Inflammatory macrophage treated with lipopolysaccharide for 1 hour (primary cell): ENCODE measurements at places on chromosomes 12 and 14.
A peak's percentile ranks its signal among the peaks of the same experiment; 100 is the strongest.

DNA sequence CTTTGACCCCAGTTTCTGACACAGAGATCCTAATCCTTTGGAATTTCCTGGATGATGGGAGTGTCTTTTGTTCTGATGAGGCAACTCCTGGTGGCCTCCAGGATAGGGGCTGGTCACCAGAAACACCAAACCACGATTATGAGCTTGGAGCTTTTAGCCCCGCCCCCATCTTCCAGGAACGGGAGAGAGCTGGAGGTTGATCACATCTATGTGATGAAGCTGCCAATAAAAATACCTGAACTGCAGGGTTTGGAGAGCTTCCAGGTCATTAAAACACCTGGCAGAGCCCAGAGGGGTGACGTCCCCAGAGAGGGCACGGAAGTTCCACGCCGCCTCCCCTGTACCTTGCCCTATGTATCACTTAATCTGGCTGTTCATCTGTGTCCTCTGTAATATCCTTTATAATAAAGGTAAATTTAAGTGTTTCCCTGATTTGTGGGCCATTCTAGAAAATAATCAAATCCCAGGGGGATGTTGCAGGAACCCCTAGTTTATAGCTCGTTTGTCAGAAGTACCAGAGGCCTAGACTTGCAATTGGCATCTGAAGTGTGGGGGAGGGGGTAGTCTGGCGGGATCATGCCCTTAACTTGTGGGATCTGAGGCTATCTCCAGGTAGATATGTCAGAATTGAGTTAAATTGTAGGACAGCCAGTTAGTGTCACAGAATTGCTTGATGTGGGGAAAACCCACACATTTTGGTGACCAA, 21.2 kb downstream of the APPL2 start:
- no peak for DNase-seq

- DNase-seq: no peak
Observed at GRCh38 chr12:100703868-100704267, 90.7 kb upstream of the ANO4 start.

- DNase-seq: no peak
Observed at GRCh38 chr12:108955225-108955835, 65.5 kb downstream of the SVOP start.

DNA sequence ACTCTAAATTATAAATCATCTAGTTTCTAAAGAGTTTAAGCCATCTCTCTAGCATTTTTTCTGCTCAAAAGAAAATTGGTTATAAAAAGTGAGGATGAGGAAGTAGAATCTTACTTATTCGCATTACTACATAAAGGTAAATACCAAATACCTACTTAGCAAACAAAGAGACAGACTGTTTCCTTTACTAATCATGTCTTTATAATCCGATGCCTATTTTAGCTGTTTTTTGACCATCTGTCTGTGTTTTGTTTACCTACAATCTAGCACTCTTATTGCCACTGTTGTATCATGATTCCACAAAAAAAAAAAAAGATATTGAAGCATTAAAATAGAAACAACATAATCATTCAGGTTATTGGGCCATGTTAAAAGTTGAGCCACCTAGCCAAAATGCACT, 396.2 kb downstream of the PAWR start:
- DNase-seq: no peak

DNA sequence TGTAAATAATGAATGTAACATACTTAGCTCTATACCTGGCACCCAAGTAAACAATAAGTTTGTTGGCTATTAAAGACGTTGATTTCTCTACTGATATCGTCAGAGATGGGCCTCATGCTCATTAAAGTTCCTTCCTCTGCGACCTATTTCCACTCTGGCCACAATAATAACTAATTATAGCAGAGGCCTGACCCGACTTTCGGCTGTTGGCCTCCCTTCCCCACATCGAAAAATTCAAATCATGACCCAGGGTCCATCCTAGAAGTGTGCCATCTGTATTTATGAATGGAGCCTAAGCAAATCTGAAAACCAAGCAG, 321 bp upstream of the USP30 start:
- DNase-seq: no peak

DNA sequence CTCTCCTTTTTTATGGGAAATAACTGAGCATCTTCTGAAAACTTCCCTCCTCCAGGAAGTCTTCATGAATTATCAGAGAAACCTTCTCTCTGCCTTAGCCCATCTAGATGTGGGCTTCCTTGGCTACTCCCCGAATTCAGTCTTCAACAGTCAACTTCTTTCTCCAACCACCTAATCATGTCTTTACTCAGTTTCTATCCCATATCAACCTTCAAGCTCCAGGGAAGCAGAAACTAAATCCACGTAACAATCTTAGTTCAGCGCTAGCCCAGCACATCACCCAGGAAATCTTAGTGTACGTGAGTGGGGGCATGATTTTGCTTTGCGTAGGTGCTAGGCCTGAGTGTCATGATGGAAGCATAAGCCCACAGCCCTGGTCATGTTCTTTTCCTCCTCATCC, 12.7 kb upstream of the KRT77 start:
- DNase-seq: no peak

DNA sequence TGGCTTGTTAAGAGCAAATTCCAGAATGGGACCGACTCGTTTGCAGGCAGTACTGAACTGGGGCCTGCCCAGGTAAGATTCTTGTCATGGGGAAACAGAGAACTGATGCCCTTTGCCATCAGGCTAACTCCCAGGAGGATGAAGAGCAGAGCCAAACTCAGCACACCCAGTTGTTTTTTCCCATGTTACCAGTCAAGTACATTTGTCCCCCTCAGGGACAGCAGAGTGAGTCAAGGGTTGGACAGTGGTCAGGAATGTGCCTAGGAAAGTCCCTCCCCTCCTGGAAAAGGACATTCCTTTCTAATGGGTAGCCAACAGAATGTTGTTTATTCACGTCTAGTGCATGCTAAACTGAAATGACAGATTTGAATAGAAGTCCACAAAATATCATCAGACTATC, 1.6 kb downstream of the ART4 start:
- no peak for DNase-seq

GRCh38 chr14:59678352-59678751, 101.7 kb upstream of the CCDC175 start:
- DNase-seq: no peak

DNA sequence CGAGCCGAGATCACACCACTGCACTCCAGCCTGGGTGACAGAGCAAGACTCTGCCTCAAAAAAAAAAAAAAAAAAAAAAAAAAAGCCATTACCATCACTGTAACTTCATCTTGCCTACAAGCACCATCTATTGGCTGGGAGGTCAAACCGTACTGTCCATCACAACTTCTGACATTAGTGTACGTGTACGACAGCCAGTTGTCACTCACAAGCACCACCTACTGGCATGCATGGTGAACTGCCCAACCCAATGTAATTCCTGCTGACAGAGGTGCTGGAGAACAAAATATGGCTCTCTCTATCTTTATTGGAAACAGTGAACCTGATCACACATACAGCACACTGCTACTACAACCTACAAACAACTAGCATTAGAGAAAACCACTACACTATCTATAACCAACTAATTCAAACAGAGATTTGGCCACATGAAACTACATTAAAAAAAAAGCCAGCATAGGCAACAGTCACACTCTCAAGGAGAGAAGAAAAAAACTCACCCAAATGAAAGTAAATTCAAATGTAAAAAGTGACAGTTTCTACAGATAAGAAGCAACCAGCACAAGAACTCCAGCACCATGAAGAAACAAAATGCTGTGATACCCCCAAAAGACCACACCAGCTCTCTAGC, 82.3 kb downstream of the PUS7L start:
- DNase-seq: peak; percentile 5

DNA sequence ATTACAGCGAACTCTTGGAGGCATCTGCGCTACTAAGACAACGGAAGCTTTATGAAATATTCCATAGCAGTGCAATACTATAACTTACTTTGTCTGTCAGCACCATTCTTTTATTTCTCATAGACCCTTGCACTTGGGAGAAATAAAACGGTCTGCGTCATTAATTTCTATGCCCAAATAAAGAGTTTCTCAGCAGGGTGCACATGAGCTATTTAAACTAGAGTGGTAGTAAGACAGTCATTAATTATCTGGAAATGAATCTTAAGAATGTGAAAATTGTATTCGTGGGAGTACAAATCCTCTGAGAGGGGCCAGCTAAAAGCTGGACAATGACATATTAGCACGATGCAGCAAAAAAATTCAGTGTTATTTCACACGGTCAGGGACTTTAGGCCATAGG, 903.4 kb upstream of the FOXG1 start:
- no peak for DNase-seq

DNA sequence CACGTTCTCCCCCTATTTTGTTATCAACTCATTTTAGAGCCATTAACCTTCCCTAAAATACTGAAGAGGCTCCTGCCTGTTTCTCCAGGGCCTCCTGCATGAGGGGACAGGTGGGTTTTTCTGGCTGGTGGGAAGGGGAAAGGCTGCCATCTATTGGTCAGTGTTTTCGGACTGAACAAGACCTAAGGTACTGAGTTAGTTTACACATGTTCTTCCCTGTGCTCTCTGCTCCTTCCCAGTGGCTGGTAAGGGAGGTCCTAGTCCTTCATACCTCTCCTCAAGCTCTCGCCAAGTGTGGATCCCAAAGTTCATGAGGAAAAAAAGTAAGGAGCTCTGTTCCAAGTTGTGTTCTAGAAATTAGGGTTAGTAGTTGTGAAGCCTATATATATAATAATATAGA, 357.5 kb downstream of the FSCB start:
- DNase-seq: no peak

GRCh38 chr12:56081393-56082347, 1.7 kb downstream of the ERBB3 start:
- no peak for DNase-seq

DNA sequence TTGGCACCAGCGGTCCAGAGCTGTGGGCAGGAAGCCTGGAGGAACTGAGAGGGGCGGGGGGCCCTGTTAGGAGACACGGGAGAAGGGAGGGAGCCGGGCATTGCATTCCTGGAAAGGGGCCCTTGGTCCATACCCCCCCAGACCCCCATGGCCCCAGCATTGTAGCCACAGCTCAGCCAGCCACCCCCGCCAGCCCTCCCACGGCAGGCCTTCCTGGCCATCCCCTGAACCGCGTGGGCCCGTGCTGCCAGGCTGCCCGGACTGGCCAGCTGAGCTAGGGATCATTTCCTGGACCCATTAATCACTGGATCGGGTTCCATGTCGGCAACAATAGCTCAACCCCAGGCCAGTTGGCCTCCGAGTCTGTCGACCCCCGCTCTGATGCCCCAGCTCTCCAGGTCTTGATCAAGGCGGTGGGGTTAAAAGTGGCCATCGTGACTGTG, 39.8 kb upstream of the DIO3 start:
- no peak for DNase-seq

DNA sequence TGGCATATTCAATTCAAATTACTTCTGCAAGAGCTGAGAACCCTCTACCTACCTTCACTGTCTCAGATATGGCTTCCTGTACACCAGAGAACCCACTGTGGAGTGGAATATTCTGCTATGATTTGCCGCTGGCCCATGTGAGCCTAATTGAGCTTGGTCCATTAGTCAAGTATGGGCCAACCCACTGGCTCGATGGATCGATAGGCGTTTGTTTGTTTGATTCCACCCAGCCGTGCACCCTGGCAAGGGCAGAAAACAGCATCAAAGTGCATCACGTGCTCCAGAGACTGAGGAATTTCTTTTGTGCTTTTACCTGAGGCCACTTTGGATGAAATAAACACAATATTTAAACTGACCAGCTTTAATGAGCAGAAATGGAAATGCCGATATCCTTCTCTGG, 426.3 kb downstream of the AACS start:
- no peak for DNase-seq

DNA sequence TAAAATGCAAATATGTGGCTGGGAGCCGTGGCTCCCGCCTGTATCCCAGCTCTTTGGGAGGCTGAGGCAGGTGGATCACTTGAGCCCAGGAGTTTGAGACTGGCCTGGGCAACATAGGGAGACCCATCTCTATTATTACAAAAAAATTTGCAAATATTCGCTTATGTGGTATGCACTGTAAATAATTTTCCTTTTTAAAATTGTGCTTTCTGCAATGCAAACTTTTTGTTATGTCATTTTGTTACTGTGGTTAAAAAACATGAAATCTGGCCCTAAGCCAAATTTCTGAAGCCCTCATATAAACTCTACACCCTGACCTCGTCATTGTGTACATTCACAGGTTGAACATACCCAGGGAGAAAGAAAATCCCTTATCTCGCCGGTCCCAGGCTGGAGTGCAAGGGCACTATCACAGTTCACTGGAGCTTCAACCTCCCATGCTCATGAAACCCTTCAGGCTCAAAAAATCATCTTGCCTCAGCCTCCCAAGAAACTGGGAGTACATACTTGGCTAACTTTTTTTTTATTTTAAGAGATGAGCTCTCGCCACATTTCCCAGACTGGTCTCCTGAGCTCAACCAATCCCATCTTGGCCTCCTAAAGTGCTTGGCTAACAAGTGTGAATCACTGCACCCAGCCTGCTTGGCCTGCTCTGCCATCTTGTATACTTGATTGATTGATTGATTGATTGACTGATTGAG, 24.7 kb downstream of the TRAPPC6B start:
- no peak for DNase-seq

GRCh38 chr14:61380984-61381383, 59.6 kb downstream of the PRKCH start:
- DNase-seq: no peak

DNA sequence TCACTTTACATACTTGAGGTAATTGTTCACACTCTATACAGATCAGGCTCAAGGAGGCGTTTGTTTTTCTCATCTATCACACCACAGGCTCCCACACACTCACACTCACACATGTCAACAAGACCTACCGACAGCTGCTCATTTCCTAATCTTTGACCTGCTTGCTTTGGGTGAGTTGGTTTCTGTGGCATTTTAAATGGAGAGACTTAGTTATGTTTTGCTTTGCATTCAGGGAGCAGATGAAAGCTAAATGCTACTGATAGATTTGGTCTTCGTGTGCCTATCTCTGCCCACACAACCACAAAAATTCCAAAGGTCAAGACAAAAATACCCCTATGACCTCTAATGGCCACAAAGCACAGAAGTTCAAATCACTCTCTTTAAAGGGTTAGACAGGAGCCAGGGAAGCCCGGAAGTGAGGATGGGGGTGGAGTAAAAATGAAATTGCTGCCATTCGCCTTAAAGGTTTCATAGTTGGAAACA, 203.5 kb upstream of the G2E3 start:
- no peak for DNase-seq

GRCh38 chr14:38502239-38502638, 246.3 kb upstream of the CLEC14A start:
- DNase-seq: no peak

- DNase-seq: no peak
Observed at GRCh38 chr14:42001431-42001830, 394.8 kb downstream of the LRFN5 start.

DNA sequence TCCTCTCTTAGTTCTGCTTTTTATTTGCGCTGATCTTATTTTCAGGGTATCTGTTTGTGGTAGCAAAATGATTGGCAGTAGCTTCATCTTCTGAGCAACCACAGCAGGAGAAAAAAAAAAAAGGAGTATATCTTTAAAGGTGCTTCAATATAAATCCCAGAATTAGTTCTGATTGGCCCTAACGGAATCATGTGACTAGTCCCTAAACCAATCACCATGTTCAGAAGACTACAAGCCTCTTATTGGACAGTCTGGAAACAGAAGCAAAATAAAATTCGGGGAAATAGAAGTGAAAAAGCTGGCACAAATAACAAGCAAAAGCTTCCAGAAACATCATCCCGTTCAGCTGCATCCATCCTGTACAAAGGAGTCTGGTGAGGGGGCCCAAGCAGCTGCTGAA, 49.9 kb upstream of the PTPRO start:
- DNase-seq: no peak

GRCh38 chr14:29799464-29800095, 128.1 kb downstream of the PRKD1 start:
- no peak for DNase-seq
